ENCODE measurements at places on chromosomes 5 and 9.

DNA sequence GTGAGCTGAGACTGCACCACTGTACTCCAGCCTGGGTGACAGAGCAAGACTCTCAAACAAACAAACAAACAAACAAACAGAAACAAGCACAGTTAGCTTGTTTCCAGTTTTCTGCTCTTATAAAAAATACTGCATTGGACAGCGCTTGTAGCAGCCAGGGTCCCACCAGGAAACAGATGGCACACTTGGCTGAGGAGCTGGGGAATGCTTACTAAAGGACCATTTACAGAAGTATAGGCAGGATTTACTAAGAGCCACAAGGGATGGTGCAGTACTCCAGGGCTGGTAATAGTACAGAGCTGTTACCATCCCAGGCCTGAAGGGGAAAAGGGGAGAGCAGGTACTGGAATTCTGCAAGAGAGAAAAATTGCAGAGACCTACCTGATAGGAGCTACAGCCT, 5.2 kb upstream of the ANKS6 start:
- no peak for DNase-seq

GRCh38 chr9:751137-752051, 90.1 kb upstream of the DMRT1 start:
- no peak for DNase-seq

GRCh38 chr5:116305899-116306298, 221.1 kb downstream of the COMMD10 start:
- no peak for DNase-seq

- no peak for DNase-seq
Measured at GRCh38 chr5:111129938-111130337, 37.8 kb downstream of the WDR36 start.

GRCh38 chr9:130890124-130890523, 6.5 kb downstream of the QRFP start:
- DNase-seq: no peak

GRCh38 chr5:124824637-124825158, 78.3 kb upstream of the ZNF608 start:
- DNase-seq: no peak

DNA sequence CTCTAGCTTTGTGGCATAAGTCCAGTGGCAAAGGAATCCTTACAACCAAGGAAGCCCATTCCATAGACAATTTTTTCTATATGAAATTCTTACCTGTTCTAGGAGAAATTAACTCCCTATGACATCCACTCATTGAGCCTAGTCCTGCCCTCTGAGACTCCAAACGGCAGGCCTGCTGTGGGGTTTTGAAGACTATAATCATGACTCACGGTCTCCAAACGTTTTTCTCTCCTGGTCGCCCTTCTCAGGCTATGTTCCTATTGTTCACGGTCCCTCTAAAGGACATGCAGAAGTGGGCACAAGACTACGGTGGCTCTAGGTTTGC, 611 bp downstream of the EXOSC3 start:
- DNase-seq: no peak

DNA sequence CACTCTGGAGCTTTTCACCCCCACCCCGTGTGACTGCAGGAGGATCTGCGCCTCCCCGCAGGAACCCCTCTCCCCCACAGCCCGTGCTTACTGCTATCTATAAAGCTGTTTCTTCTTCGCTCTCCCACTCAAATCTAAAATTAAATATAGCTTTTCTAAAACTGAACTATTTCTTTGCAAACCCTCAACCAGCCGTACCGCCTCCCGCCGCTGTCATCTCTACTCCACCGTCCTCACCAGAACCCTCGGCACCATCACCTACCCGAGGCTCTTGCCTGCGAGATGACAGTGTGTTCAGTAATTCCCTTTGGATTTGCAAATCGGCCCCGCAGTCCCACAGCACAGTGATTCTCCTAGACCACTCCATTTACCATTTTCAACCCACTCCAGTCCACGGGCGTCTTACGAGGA, 13.6 kb downstream of the LPCAT1 start:
- no peak for DNase-seq

- no peak for DNase-seq
Measured at GRCh38 chr9:101977614-101978210, 239.3 kb upstream of the GRIN3A start.

- peak; percentile 31 for DNase-seq
Measured at GRCh38 chr5:172833686-172834414, at the start of gene ERGIC1. Gene ERGIC1 (plus strand): TSS chr5:172834251. CDS start chr5:172834414, 163 bp downstream.

DNA sequence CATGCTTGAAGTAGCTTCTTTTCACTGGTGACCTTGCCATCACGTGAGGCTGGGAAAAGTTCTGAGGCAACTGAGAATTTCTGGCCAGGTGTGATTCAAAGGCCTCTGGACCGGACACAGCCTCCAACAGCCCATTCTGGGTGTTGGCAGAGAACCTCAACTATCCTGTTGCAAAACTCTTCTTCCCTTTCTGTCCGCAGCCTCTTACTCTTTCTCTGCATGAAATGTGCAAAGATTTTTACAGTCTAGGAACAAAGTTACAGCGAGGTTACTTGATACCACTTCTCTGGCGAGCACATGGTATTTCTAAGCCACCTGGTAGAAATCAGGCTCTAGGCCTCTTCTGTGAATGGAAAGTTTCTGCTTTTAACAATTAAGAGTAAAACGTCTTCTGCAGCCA, 79.2 kb downstream of the FREM1 start:
- no peak for DNase-seq

GRCh38 chr9:137295849-137296669, 6.0 kb downstream of the NRARP start:
- DNase-seq: no peak

DNA sequence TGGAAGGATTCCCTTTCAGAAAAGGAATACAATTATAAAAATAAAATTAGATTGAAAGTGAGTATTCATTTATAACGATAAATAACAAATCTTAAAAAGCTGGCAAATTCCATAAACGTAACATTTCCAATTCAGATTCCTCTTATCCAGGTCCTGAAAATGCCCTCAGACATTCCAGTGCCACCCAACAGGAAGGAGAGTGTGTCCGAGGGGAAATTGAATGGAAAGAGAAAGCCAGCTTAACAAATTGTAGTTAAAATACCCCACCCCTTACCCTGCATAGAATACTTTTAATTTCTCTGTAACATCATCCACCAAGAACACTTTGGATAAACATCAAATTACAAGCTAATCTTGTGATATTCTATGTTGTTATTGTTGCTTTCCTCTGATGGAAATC, 72.0 kb downstream of the ARHGEF28 start:
- DNase-seq: no peak

- DNase-seq: no peak
Measured at GRCh38 chr5:112865128-112865527, 4.0 kb downstream of the SRP19 start.

- no peak for DNase-seq
Measured at GRCh38 chr5:1767524-1768282, 31.9 kb downstream of the MRPL36 start.

Measured in stimulated activated CD4-positive, alpha-beta T cell treated with anti-CD3 and anti-CD28 coated beads, Interleukin-15, amount 100 ng/mL, for 1 hour (primary cell).